T47D (cell line): ENCODE measurements at places on chromosomes 12 and 14.

GRCh38 chr12:20028033-20028432 is 340.3 kb upstream of the PDE3A start:
- no peak for DNase-seq

DNA sequence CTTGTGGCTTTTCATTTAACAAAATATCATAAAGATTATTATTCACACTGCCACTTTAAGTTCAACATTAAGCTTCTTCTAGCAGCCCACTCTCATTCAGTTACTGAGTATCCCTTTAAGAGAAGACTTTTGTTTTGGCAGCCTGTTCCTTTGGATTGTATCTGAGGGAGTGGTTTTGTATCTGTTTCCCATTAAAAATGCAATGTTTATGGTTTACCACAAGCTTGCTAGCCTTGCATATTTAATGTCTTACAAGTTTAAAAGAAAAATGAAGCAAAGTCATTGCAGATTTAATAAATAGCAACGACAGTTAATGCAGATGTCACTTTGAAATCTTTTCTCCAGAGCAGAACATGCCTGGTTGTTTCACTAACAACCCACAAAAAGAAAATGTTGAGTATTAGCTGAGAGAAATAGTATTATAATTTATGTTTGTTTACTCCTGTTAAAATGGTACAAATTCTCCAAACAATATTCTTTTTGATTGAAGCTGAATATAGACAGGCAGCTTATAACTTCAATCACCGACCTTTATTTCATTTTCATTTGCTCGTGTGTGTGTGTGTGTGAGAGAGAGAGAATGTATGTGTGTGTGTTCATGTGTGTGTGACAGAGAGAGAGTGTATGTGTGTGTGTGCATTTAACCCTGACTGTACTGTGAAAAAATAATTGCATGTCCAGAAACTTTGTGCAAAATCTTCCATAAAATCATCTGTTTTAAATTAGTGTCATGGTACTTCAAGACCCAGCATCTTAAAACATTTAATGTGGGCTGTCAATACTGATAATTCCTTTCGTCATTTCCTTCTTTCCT is 1.8 kb downstream of the DCN start:
- no peak for DNase-seq

DNA sequence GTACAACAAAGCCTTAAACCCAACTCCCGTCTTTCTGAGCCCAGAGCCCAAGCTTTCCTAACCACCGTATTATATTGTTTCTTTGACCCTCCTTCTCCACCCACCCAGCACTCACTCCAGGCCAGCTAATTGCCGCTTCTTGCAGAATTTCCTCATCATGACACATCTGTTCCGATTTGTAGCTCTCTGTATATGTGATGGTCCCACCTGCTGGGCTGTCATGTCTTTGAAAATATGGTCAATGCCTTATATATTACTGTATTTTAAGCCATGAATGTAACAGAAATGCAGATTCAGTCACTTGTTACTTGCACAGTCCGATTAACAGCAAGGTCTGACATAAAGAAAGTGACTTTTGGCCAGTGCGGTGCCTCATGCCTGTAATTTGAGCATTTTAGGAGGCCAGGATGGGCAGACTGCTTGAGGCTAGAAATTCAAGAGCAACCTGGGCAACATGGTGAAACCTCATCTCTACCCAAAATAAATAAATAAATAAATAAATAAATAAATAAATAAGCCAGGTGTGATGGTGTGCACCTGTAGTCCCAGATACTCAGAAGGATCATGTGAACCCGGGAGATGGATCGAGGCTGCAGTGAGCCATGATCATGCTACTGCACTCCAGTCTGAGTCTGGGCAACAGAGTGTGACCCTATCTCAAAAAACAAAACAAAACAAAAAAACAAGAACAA is 359.8 kb downstream of the ATP23 start:
- DNase-seq = no peak

DNA sequence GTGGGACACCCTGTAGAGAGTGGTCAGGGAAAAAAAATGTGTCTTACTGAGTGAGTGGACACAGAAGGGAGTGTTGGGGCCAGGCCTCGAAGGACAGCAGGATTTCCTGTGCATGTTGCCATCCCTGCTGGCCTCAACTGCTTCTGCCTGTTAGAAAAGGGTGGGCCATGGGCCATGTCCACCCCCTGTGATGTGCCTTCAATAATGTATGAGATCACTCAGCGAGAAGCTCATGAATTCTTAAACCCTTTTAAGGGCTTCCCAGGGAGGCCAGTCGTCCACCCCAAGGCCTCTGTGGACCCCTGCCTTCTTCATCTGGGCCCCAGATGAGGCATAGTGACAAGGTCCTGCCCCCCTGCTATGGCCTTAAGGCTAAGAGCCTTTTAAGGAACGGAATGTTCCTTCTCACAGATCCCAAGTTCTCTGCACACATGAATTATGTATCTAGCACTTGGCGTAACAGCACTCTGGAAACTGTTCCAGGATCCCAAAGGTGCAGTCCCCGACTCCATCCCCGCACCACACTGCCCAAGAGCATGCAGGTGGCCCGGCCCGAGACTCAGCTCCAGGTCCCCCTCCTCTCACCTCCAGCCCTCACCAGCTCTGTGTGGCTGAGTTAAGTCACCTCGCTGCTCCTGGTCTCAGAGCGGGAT is 8.9 kb upstream of the C14orf132 start:
- DNase-seq = no peak

GRCh38 chr12:108016022-108016564 is 113.0 kb upstream of the WSCD2 start:
- no peak for DNase-seq

DNA sequence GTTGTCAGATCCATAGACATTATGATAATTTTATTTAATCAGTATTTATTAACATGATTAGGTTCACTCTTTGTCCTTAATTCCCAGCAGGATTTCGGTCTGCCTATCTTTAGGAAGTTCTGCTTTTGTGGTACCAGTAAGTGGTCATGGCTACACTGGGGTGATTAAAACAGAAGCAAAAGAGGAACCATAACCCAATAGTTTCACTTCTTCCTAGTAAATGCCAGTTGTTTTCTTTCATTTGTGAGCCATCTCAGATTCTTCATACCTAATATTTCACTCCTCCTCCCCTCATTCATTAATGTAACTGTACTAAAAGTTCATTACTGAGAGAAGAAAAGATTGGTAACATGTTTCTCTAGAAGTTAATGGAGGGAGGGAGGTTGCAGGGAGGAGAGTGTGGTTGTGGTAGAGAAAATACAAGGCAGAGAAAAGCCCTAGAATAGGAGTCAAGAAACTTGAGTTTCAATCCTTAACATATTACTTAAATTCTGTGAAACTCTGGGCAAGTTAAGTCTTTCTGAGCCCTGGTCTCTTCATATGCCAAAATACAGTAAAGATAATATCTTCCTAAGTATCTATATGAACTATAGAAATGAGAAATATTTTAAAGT is 101.2 kb downstream of the PEBP1 start:
- no peak for DNase-seq

- no peak for DNase-seq
These were observed 18.2 kb downstream of the WNT5B start for GRCh38 chr12:1647285-1647669.

DNA sequence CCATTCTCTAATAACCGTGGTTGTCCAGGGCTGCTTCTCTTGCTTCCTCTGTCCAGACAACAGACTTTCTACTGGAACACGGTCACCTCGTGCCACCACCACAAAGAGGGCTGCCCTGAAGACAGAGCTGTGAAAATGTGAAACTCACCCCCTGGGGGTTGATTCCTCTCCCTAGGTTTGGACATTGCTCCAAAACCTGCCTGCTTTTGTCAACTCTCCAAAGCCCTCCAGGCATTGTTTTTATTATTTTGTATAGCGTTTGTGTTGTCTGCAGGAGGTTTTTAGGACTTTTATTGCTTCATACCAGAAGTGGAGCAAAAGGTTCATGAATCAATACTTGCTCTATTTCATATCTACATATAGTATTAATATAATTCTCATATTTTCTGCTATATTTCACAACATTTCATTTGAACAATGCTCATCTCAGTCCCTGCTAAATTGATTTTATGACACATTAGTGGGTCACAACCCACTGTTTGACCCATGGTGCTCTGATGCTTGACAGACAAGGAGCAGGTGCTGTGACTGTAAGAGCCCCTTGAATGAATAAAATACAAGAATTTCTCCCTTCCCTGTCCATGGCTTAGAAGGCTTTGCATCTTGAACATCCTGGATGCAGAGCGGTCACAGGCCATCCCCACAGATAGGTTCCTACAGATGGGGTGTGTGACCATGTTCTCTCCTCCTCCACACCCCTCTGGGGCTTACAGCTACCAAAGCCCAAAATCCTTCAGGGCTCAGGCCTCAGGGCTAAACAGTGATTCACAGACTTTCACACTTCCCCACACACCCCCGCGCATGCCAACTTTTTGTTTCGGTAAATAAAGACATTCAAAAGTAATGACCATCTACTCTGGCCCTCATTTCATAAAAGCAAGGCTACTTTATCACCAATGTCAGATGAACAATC is 20.6 kb upstream of the EML1 start:
- DNase-seq = no peak
